ENCODE measurements at places on chromosomes 5 and 9.

GRCh38 chr9:32906213-32906612 is 95.2 kb downstream of the APTX start:
- no peak for DNase-seq

- DNase-seq = no peak
These were observed 130.8 kb upstream of the POC5 start for GRCh38 chr5:75848077-75848476.

DNA sequence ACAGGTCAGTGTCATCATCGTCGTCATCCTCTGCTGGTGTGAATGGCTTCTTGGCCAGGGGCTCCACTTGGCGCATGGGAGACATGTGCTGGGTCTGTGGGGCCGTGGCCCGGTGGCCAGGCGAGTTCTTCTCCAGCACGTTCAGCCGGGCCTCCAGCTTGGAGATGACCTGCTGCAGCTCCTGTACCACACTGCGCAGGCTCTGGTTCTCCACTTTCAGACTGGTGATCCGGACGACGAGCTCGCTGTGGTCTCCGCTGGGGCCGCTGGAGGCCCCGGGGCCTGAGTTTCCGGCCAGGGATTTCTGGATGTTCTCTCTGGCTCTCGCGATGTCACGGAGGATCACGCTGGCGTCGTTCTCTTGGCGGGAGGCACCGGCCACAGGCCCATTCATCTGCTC is 40.6 kb downstream of the ZNF484 start:
- DNase-seq = no peak

GRCh38 chr5:91206734-91207133 is 176.4 kb downstream of the ARRDC3 start:
- no peak for DNase-seq

DNA sequence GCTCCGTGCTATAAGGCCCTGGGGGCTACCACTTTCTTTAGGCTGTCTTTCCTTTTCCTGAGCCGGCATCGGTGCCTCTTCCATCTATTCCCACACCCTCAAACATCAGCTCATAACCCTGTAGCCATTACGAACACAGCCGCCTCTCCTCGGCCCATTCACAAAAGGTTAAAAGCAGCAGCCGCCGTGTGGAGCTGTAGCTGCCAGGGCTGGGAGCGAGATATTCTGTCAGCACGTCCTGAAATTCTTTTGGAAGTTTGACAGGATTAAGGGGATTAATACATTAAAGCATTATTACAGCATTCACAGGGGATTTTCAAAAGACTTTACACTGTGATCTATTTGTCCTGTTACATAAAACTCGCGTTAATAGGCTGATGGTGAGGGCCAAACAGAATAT is 428.2 kb downstream of the CDK5RAP2 start:
- no peak for DNase-seq

GRCh38 chr5:172364773-172365172 is 81.2 kb upstream of the UBTD2 start:
- DNase-seq = peak; percentile 71

DNA sequence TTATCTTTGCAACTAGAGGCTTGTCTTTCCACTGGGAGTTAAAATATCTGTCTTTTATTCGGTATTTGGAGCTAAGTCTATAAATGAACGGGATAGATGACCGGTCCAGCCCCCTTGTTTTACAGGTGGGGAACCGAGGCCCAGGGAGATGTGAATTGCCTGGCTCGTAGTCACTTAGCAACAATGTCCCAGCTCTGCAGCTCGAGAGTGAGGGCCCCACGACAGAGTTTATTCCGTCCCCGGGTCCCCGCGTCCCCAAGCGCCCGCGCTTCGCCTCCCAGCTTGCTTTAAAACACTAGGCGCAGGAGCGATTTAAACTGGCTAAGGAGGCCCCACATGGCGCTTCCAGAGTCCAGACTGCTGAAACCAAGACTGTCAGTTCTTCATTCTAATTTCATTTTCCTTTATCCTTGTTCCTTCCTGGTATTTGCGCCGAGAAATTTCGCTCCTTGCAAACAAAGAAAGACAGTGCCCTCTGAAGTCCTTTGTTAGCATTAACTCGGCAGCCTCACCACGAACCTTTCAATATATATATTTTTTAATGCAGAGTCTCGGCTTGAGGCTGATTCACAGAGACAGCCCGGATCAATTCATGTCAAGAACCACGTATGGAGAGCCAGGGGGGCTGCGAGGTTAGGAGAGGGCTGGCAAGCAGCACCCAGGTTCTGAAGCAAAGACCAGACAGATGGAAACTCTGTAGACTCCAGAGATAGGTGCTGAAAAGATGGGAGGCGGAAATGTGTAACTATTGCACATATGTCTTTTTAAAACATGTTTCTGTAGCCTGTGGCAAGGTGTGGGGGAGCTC is 1.4 kb upstream of the ENC1 start:
- DNase-seq = peak; percentile 68

DNA sequence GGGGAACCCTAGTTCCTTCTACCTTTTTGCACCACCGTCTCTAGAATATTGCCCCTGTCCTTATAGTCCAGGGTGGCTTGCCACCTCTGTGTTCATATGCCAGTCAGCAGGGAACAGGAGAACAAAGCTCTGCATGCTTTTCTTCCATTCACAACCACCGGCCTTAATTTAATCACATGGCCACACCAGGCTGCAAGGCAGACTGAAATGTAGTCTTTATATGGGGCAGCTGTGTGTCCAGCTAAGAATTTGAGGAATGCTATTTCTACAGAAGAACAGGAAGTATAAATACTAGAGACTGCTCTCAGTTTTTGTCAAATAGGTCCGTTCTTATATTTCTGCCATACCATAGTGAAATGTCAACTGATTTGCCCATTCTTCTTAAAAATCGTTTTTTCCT is 5.8 kb downstream of the C5orf22 start:
- DNase-seq = no peak

DNA sequence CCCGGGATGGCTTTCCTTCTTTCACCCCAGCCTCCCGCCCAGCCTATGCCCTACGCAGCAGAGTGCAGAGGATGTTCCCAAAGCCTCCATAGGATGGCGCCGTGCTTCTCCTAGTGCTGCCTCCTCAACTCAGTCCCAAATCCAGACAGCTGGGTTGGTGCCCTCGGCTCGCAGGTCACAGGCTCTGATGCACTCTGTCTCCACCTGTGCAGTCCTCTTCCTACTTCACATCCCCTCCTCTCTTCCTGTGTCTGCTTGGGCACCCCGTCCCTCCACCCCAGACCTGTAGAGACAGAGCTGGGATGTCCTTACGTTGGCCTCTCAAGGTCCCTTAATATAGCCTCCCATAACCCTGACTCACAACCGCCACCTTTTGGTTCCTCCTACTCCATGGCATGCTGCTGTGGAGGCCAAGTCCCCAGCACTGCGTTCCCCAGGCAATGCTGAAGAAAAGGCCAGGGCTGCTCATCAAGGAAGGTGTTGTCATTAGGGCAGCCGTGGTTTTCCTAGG is 314.4 kb downstream of the GADD45G start:
- no peak for DNase-seq

- no peak for DNase-seq
These were observed 28.8 kb downstream of the FOXD1 start for GRCh38 chr5:73419465-73420390.

GRCh38 chr5:4019841-4020240 is 424.2 kb downstream of the IRX1 start:
- no peak for DNase-seq

DNA sequence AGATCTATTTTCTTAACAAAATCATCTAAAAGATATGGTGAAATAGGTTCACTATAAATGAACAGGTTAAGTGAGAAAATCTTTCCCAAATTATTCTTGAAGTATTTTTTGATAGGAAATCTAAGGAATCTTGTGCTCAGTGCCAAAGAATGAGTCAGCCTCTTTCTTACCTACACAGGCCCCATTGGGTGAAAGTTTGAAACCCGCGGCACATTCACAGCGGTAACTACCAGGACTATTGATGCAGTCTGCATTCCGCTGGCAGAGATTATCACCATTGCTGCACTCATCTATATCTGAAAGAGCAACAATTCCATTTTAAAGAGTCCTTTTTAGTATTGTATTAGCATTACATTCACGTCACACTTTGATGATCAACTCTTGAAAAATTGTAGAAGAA is 221.8 kb downstream of the SLC12A2 start:
- DNase-seq = no peak
